ENCODE measurements at places on chromosomes 2 and 18.

GRCh38 chr2:237486819-237487448 lies at the start of gene MLPH:
Gene MLPH, plus strand, starts transcription at chr2:237487251. Its CDS starts 6,176 bp downstream, at chr2:237493427.
- DNase-seq = peak; percentile 78

DNA sequence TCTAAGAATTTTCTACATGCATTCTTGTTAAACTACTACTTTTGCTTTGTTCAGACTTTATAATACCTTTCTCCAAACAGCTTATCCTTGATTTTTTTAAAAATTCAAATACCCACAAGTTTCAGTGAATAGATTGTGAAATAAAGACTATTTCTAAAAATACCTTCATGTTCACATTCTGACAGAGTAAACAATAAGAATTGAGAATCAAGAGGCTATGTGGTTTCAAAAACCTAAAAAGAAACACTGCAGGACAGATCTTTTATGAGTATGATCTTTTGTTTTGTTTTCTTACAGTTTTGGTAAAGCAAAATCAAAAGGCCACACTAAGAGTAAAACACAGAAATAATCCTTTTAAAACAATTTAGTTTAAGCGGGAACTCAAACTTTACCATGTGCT lies 21.2 kb downstream of the ALS2 start:
- DNase-seq = no peak

DNA sequence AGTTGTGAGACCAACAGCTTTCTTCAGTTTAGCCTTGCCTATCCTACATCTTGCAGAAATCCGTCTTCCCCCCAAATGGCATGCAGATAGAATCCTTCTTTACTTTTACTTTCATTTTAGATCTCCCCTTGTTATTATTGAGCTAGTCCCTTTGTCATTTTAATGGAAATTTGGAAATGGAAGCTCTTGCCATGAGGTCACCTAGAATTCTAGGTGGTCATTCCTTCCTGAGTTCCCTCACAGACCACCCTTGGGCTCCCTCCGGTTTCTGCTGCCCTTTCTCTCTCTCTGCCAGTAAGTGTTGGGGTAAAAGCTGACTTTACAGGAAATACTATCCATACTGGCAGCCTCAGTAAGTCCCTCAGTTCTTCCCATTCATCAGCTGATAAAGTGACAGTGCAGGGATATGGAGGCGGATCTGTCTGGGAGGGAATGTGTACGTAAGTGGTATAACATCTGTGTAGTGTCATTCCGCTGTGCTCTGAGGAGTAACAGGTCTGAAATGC lies 30.2 kb downstream of the ARHGAP25 start:
- DNase-seq = no peak

GRCh38 chr2:136107051-136108033 lies 10.6 kb downstream of the CXCR4 start:
- DNase-seq = no peak

GRCh38 chr18:9690418-9691188 lies 17.5 kb upstream of the RAB31 start:
- DNase-seq = no peak

DNA sequence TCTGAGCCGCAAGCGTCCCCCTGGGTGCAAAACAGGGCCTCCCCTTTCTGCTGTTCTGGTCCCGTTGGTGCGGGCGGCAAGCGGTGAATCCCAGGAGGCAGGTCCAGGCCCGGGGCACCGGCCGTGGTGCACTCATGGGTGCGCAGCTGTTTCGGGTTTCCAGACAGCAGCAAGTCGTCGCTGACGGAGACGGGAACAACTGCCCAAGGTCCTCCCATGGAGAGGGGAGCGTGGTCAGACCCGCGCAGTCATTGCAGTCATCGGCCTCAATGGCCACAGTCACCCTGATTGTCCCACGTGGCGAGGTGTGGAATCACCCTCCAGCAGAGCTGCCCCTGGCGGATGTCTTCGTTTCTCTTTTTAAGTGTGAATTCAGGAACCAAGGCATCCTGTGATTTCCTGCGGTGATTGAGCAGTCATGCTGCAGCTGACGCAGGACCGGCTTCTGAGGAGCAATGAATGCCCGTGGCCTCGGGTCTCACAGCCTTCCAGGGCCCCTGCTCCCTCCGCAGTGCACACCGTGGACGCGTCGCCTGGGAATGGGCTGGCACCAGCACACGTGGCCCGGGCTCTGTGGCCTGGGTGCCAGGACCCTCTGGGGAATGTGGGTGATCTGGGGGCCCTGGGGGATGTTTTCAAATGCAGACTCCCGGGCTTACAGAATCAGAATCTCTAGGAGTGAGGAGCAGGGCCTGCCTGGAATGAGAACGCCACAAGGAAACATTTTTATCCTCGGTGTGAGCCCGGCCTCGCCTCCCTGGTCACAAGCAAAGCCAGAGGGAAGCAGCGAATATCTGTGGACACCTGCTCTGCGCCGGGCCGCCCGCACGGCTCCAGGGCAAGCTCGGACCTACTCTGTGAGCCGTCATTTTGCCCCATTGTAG lies 244.2 kb upstream of the SALL3 start:
- no peak for DNase-seq

GRCh38 chr18:8489761-8490160 lies 119.5 kb upstream of the RAB12 start:
- DNase-seq = no peak

GRCh38 chr2:205651719-205652118 lies 30.6 kb upstream of the NRP2 start:
- DNase-seq = no peak

- DNase-seq = no peak
Observed at GRCh38 chr2:16478434-16479210, 187.0 kb downstream of the CYRIA start.

DNA sequence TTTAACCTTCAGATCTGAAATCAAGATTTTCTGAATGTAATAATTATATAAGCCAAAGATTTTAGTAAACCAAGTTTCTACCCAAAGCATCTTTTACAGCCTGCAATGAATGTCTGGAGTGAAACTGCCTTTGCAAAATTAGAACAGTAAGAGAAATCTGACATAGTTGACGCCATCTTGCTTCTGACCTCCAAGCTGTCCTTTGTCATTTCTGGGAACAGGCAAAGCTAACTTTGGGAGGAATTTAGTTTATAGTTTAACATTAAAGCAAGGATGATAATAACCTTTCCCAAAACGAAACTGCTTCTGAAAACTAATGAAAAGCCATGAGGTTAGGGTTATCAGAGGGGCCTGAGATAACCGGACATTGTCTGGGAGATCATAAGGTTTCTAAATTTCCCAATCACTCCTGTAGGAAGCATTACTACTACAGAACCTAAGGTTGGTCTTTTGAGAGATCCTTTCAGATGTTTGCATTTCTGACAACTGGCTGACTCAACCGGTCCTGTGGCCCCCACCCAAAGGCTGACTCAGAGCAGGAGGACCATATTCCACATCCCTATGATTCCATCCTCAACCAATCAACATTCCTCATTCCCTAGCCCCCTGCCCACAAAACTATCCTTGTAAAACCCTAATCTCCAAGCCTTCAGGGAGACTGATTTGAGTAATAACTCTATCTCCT lies 124.5 kb downstream of the TMEM131 start:
- DNase-seq = no peak

DNA sequence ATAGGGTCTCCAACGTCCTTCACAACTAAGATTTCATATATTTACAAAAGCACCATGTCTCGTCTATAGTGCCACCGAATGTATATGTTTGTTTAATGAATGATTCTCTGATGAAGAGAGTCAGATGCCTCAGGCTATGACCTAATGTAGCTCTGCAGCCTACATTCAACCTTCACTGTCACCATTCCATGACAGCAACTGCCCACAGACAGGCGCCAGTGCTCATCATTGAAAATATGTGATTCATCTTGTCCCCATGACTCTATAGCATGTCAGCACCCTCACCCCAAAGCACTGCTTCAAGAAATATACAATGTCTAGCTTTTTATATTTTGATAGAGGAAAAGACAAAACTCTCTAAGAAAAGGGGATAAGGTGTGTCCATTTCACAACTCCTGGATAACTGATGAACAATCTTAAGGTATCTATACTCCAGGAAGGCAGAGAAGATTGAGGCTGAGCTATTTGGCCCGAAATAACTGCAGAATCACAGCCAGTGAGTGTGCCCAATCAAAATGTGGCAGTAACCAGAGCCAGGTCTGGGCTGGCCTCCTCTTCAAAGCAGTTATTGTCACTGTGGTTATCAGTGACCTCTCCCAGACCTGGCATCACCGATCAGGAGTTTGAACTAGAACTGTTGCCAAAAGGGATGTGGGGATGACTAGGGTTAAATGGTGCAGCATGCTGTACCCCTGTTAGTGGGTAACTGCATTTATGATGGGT lies 246.6 kb downstream of the SETBP1 start:
- DNase-seq = no peak

DNA sequence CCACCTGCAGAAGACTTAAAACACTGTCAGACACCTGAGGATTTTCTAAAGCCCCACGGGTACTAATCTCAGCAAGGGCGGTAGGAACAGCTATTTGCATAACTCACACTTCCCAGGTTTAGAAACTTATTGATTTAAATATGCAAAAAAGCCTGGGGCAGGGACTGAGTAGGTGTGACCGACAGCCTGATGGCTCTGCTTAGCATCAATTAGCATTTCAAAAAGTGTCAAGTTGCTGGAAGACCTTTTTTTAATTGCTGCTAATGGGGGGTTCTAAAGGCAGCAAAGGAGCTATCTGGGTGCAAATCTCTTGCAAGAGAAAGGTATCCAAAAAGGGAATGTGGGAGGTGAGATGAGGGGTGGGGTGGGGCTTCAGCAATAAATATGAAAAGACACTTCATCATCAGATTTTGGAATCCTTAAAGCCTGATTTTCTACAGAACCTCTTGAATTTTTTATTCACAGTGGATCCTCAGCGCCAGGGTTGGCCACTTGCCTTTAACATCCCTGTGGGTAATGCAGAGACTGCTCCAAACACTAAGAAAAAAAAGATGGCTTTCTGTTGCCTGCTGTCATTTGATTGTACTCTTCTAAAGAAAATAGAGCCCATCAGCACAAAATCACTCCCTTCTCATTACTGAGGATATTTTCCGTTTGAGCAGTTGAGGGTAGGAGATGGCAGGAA lies 121.1 kb upstream of the RMP24 start:
- DNase-seq = no peak

DNA sequence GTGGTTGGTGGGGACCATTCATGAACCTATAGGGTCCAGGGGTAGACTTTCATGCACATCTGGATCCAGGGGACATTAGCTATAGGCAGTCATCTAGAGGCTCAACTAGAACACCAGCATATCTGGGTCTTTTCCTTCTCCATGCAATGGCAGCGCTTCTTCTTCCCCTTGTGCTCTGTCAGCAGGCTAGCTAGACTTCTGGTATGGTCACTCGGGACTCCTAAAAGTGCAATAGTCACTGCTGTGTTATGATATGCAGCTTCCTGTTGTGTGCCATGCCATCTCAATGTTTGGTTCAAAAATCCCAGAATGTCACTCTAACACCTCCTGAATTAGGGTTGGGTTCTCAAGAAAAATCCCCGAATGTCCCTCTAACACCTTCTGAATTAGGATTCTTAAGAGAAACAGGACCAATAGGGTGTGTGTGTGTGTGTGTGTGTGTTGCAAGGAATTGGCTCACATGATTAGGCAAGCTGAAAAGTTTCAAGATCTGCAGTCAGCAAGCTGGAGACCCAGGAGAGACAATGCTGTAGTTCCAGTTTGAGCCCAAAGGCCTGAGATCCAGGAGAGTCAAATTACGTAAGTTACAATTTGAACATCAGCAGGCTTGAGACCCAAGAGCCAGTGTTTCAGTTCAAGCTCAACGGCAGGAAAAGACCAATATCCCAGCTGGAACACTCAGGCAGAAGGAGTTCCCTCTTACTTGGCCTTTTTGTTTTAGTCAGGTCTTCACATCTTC lies 97.1 kb upstream of the LTBP1 start:
- no peak for DNase-seq

- DNase-seq = peak; percentile 13
Observed at GRCh38 chr18:58117786-58118403, 73.9 kb downstream of the NEDD4L start.

- no peak for DNase-seq
Observed at GRCh38 chr18:72114801-72115594, 429.1 kb downstream of the CBLN2 start.

DNA sequence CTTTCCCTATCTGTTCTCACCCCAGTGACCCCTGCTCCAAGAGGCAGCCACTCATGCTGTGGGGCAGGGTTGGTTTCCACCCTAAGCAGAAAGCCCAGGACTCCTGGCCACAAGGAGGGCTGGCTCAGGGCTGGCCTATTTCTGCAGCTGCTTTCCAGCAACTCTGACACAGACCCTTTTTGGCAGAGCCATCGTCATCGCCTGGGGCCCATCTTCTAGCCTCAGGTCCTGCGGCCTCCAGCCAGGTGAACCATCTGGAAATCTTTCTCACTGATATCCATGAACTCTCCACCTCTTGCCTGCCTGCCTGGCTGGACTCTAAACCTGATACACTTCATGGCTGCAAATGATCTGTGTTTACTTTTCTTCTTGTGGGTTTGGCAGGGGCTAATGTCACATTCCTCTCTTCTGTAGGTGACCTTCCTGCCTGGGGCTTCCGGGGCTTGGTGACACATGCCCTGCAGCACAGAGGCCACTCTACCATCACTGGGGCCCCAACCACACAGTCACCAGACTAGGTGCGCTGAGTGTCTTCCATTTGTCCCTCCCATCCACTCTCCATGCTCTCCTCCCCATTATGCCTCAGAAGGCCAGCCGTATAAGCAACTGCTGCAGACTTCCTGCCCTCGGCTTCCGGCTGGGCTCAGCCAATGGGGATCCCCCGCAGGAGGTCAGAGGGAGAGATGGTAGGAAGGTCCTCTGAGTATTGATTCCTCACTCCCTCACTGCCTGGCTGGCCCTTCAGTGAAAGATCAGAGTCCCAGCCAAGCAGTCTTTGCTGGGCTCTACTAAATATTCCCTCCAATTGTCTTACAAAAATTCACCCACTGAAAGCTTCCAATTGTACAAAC lies 9.7 kb upstream of the COPS8 start:
- DNase-seq = no peak

- DNase-seq = no peak
Observed at GRCh38 chr2:9657083-9657482, 26.3 kb upstream of the YWHAQ start.

DNA sequence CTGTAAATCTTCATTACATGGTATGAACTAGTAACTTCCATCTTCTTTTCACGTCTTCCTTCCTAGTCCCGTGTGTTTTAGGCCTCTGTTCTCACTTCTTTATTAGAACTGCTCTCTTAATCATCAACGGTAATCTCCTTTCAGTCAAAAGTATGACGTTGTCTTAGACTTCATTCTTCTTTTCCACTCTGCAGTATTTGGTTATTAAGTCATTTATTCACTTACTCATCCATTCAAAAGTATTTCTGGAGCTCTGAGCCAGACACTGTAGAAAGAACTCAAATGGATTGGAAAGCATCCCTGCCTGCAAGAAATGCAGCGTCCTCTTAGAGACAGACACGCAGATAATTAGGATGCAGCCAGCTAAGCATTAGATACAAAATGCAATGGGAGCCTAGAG lies 494.6 kb upstream of the NRP2 start:
- no peak for DNase-seq

All from prostate gland (tissue), 2 donors.